ENCODE measurements at places on chromosomes 2 and 18.
A peak's percentile ranks its signal among the peaks of the same experiment; 100 is the strongest.

- DNase-seq = peak; percentile 16
Observed at GRCh38 chr2:158546412-158547144, 89.8 kb downstream of the PKP4 start.

- DNase-seq = no peak
Observed at GRCh38 chr18:75574187-75574586, 146.7 kb upstream of the SMIM21 start.

DNA sequence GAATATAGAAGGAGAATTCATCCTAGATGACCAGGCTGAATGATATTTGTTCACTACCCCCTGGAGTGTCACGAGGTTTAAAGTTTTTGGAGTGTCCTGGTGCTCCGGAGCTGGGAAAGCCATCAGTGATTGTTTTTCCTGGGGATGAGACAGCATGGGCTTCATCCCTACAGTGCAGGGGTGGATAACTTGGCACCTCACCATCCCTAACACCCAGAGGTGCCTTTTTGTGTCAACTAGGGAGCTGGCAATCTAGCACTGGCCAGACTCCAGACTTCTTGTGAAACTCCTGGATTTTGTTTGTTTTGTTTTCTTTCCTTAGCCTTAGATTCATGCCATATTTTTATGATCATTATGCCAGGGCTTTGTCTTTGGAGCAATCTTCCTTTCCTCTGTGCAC lies 164.8 kb downstream of the PRKCE start:
- DNase-seq = no peak

DNA sequence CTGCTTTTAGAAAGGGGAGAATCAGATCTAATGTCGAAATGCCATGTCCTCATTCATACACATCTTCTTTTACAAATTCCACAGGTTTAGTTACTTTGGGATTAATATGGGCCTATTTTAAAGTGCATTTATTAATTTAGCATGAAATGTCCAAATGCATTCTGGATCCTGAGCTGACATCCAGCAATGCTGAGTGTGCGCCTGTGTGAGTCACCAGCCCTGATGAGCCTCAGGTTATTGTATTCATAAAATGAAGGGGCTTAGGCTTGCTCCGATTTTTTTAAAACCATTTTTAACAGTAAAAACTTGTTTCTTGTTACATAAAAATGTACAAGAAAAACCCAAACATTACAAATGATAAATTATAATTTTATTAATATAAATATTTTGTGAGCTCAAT lies 94.1 kb downstream of the SH3YL1 start:
- DNase-seq = no peak

GRCh38 chr2:54396107-54396506 lies 60.0 kb upstream of the SPTBN1 start:
- DNase-seq = no peak

DNA sequence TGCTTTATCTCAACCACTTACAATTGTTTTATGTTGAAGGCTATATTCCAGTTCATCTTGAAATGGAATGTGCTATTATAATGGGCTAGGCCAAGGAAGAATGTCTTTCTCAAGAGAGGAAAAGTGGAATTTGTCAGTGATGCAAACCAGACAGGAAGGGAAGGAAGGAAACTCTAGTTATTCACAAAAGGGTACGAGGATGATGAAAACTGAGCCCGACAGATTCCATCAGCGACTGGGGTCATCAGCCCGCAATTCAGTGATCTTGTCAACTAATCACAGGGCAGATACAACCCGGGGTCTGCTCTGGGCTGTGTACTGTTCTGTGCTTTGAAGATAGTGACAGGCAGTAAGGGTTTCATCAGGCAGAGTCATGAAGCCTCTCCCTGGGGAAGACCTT lies 23.4 kb upstream of the LYPD6 start:
- no peak for DNase-seq

- no peak for DNase-seq
Observed at GRCh38 chr18:69956057-69956456, 8.4 kb upstream of the CD226 start.

DNA sequence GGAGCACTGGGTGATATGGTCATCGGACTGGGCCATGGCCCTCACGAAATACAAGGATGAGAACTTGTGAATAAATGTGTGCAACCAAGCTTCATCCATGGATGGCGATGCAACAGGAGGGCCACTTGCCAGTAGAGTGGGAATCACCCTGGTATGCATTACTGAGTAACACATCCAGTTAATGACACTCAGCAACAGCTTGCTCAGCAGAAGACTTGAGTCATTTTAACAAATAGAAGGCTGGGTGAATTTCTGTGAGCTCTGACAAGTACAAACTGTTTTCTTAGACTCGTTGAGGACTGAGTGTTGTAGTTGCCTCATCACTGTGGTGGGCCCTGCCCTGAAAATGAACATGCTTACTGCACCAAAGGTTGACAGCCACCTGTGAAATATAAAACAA lies 221.6 kb downstream of the NCKAP5 start:
- no peak for DNase-seq

DNA sequence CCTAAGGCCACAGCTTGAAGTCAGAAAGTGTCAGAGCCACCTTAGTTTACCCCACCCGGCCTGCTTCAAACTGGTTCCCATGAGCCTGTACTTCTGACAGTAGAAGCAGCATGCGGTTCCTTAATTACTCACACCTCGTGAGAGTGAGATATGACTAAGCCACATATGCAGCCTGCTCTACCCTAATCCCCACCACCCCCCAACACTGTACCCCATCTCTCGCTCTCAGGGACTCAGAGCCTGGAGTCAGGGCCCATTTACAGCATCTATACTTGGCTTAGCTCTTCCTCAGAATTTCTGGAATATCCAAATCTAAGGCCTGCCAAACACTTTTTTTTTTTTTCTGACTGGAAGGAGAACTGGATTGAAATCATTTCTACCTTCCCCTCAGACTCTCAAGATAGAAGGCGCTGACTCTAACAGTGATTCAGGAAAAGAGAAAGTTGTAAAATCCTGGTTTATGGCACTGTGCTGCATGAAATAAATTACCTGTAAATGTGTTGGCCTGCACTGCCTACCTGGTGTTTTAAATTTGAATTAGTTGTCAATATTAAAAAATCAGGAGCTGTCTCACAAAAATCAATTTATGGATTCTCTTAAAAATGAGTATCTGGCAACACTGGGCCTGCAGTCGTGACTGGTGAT lies 360.0 kb downstream of the RND3 start:
- DNase-seq = no peak

Data from GM13976 (cell line).